ENCODE measurements at places on chromosomes 5 and 9.

- DNase-seq = no peak
Observed at GRCh38 chr5:62920856-62921255, 342.2 kb downstream of the LRRC70 start.

DNA sequence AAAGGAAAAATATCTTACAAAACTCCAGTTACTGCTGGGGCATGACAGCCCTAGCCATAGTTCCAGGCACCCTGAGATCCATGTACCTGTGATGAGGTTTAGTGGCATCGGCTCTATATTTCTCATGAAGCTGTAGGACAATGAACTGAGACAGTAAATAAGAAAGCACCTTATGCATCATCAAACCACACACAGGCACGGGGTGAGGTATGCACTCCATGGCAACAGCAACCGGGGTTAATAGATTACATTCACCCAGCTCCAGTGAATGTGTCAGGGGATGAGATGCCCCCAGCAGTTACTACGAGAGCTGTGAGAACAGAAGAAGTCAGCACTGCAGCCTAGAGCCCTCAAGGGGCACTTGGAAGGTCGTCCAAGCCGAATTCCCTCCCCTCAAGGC lies 162.0 kb upstream of the S1PR3 start:
- peak; percentile 26 for DNase-seq

- DNase-seq = no peak
Observed at GRCh38 chr9:20349568-20349967, 272.7 kb downstream of the MLLT3 start.

- DNase-seq = no peak
Observed at GRCh38 chr5:96856371-96856770, 19.9 kb upstream of the ERAP2 start.

DNA sequence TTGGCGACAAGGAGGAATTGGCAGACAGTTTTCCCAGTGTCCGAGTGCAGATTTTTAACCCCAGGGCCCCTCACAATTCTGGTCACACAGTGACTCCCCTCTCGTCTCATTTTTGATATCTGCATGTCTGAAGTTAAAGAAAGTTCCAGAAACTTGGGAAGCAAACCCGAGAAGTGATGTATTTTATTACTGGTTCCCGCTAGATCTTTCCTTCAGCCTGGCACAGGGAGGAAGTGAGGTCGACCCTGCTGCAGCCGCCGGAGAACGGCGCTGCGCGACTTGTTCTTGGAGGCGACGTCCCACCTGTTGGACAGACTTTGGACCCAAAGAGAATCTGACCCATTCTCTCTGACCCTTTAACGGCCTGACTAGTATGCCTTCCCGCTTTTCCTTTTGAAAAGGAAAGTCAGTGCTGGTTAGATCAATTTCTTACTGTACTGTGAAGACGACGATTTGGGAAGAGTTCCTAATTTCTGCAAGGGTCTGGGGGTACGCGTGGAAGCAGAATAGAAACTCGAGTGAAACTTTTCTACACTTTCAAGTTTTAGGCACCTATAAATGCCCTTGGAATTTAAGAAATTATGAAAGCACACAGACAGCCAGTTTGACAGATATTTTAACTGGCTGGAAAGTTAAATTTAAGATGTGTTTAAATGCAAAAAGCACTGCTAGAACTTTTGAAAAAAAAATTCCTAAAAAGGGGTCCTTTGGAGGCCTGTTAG lies 744 bp downstream of the OTULIN start:
- DNase-seq = peak; percentile 33

- peak; percentile 21 for DNase-seq
Observed at GRCh38 chr9:26723486-26723885, 169.1 kb downstream of the CAAP1 start.

DNA sequence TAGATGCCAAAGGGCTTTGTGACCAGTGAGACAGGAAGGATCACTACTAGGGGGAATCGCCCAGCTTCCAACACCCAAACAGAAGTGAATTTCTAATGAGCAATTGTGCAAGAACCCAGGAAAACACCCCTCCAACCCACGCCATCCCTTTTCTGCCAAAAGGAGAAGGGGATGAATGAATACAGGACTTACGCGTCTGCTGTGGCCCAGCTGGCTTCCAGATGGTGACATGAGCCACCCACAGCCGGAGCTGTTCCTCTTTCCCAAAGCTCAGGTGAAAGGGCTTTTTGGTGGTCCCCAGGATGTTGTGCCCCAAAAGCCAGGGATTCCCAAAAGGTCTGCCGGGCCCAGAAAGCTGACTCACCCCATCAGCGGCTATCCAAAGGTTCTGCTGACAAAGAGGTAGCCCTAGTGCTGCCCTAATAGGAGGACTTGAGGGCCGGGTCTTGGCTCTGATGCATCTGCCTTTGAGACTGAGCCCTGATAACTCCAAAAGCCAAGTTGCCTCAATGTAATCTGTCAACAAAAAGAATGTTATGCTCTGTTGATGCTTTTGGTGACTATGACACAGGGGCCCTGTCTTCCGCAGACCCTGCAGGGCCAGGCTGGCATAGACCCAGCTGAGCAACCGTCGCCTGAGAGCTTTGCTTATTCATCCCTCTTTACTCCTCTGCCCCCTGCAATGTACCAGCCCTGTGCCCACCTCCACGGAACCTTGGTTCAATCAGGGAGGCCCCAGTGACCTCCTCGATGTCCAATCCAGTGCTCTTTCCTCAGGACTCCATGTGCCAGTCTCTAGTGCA lies 14.5 kb downstream of the GSN start:
- no peak for DNase-seq

- no peak for DNase-seq
Observed at GRCh38 chr5:155418960-155419579, 405.5 kb downstream of the KIF4B start.

- DNase-seq = no peak
Observed at GRCh38 chr9:133275105-133276000, at the start of gene ABO. TSS of gene ABO (minus strand) at chr9:133275201.

DNA sequence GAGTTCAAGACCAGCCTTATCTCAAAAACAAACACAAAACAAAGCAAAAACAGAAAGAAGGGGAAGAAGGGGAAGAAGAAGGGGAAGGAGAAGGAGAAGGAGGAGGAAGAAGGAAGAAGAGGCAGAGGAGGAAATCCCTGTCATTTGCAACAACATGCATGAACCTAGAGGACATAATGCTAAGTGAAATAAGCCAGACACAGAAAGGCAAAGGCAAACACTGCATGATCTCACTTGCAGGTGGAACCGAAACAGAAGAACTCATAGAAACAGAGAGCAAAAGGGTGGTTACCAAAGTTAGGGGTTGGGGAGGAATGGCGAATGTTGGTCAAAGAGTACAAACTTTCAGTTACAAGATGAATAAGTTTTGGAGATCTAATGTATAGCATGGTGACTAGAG lies 135.4 kb downstream of the UGCG start:
- no peak for DNase-seq

DNA sequence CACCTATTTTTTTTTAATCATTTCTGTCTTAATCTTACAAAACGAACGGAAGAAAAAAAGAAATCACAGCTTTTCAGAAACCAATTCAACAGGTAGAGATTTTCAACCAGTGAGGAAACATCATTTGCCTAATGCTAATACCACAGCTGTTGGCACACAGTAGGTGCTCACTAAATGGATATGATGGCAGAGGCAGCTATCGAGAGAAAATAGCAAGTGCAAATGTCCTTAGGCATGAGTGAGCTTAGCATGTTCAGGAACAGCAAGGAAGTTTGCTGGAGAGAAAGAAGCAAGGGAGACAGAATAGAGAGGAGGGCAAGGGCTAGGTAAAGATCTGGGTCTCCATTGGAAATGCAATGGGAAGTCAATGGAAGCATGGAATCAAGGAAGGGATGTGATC lies 49.2 kb downstream of the CEMIP2 start:
- DNase-seq = no peak

- DNase-seq = no peak
Observed at GRCh38 chr9:10235376-10235775, 377.4 kb downstream of the PTPRD start.

GRCh38 chr9:70947086-70947485 lies 174.3 kb downstream of the TRPM3 start:
- no peak for DNase-seq

DNA sequence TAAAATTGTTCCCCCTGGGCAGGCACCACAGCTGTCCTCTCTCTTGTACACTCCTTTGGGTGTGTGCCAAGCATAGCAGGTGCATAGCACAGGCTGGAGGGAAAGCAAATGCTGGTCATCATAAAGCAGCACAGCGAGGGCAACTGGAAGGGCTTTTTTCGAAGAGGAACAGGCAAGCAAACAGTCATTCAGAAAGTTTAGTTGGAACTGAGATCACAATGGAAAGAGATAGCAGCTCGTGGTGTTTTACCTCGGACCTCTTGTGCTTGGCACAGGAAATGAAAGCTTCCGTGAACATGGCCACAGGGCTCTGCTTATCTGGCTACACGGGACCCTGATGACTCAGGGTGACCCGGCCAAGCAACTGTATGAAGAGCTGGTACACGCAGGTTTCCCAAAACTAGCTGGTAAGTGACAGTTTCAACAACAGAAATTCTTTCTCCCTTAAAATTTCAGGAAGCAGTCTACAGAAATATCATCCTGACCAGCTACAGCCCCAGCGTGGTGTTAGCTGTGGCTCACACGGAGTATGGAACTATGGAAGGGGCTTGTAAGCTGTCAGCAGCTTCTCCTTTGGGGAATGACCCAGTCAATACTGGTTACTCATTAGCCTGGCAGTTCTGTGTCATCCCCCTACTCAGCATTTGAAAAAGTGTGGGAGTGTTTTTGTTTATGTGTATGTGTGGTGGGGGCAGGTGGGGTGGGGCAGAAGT lies 48.1 kb downstream of the POC5 start:
- peak; percentile 45 for DNase-seq

DNA sequence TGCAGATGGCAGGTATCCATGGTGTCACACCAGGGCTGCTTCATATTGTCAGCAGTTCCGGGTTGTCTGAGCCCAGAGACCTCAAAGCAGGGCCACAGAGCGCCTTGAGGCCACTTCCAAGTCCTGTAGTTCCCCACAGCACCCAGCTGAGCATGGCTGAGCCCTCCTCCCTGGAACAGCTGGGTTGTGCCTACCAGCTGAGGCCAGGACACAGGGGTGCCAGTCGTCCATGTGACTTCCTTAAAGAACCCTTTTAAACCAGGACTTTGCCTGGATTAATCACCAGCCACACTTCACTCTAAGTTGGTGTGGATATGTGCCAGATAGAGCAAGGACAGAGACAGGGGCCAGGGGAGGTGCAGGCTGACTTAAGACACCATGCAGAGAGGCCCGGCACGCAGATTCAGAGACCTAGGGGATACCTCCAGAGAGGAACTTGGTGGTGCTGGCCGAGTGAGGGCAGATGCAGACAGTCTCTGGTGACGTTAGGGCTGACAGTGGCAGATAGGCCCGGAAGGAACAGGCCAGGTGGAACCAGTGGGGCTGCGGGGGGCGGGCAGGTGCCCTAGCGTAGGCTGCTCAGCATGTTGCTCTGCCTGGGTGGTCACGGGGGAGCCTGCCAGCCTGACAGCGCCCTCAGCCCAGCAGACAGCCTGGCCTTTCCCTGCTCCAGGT lies 142.7 kb downstream of the CACNA1B start:
- no peak for DNase-seq

DNA sequence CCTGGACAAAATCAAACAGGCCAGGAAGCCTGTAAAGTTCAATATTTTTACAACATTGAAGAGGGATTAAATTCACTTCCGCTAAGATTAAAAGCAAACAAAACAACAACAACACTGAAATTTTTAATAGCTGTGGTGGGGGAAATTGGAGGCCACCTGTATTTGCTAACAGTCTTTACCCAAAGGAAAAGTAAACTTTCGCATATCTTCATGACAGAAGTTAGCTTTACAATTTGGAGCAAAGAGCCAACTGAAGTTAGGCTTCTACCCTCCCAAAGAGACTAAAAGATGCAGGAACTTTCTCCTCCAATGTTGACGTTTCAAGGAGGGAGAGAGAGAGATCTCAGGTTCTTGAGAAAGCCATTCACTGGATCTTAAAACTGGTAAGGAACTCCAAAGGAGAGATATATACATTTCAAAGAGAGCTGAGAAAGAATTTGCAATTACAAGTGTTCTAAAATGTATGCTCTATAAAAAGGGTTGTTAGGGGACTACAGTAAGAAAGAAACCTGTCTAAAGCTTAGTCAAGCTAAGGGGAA lies 349.2 kb upstream of the CDH9 start:
- no peak for DNase-seq

DNA sequence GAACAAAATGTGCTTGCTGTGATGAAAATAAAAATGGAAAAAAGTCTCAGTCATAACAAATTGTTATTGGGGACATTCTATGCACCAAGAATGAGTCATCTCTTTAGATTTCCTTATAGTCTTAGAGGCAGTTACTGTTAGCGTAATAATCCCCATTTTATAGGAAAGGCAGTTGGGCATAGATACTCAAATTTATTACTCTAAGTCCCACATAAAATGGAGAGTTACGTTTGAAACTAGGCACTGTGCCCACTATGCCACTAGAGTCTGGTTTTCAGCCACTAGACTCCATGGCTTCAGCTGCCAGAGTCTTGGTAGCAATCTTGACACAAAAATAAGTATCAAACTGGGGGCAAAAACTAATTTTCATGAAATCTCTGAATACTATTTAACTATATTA lies 317.9 kb upstream of the MEF2C start:
- DNase-seq = no peak

DNA sequence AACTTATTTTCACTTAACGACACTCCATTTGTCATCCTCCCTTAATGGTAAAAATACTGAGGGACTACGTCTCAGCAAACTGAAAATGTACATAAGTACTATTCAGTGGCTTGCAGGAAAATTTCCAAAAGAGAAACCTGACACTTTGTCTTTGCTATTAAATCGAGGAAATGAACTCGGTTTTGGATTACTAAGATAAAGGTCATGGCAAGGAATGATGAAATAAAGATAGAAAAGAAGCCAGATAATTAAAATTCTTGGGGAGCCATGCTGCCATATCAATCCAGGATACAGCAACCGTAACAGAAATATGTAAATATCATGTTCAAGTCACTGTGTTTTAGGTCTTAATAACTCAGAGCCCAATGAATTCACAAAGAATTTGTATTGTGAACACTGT lies 647.8 kb downstream of the CDH9 start:
- no peak for DNase-seq

- no peak for DNase-seq
Observed at GRCh38 chr5:167702014-167702413, 589.4 kb upstream of the WWC1 start.

- DNase-seq = no peak
Observed at GRCh38 chr5:106380736-106381135, 1290.0 kb downstream of the EFNA5 start.

- no peak for DNase-seq
Observed at GRCh38 chr5:16722097-16722495, 105.3 kb upstream of the RETREG1 start.

- no peak for DNase-seq
Observed at GRCh38 chr9:127295005-127295404, 30.4 kb downstream of the GARNL3 start.

DNA sequence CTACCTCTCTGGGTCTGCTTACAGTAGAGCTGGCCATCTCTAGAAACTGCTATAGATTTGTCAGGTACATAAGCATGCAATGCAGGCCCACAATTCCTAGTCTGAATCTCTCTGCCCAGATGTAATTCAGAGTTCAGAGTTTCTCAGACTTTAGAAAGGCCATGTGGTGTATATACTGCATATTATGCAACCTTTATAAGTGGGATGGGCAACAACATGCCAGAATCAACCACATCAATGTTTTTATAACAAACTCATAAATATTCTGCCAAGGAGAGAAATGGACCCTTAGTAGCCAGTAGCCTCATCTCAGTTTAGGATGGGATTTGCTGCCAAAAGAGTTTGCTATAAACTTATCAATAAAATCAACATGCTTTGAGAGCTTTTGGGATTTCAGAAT lies 78.8 kb downstream of the SLC1A1 start:
- no peak for DNase-seq

- no peak for DNase-seq
Observed at GRCh38 chr5:117379521-117379920, 804.9 kb upstream of the SEMA6A start.

GRCh38 chr5:158451993-158452672 lies 593.2 kb upstream of the CLINT1 start:
- DNase-seq = no peak

All from GM13977 (cell line).